ENCODE measurements at places on chromosomes 7 and 10.

- DNase-seq: no peak
These were observed 913.3 kb upstream of the AUTS2 start for GRCh38 chr7:68684996-68685395.

- DNase-seq: no peak
These were observed 12.9 kb upstream of the HOXA13 start for GRCh38 chr7:27212497-27213432.

DNA sequence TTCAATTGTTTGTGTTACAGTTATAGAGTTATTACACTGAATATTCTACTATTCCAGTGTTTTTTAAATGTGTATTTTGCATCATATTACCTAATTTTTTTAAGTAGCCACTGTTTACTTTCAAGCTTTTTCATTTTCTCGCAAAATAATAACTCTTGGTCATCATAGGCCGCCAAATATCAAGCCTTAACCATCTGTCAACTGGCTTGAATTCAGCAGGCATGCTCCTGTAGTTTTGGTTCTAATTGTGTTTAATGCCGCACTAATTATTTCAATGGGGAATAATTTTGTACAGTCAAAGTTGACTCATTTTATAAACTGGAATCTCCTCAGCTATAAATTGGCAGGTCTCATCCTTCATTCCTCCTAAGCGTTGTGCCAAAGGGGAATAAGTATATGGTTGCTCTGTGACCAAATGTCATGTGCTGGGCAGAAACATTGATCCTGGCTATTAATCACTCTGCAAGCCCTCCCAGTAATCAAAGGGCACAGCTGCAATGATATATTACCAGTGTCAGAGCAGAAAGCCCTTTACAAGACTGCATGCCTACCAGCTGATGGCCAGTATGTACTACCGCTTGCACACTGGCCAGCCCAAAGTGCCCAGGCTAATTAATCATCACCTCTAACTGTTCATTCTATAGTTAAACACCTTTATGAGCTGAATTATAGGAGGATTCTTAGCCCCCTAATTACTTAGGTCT lies 74.8 kb downstream of the SKAP2 start:
- no peak for DNase-seq

- DNase-seq: no peak
These were observed 131.2 kb upstream of the UNC5B start for GRCh38 chr10:71081229-71081560.

- no peak for DNase-seq
These were observed 911 bp upstream of the HNRNPH3 start for GRCh38 chr10:68330852-68331454.

DNA sequence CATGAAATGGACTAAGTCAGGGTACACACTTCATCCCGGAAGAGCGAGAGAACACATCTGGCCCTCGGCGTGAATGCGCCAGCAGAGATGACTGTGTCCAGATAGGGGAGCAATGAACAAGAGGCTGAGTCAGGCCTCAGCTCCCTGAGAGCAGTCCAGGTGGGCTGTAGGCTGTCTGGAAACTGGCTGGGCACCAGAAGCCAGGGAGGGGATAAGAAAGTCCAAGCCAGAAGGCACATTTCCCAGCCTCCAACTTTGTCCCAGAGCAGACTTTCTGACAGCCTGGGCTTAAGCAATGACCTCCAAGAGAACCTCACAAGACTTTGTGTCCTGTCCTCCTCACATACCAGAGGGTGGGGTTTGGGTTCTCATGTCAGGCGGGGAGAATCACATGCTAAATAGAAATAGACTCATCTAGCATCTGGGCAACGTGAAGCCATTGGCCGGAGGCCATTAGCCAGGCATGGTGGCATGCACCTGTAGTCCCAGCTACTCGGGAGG lies 157.2 kb downstream of the ARHGAP12 start:
- DNase-seq: no peak

DNA sequence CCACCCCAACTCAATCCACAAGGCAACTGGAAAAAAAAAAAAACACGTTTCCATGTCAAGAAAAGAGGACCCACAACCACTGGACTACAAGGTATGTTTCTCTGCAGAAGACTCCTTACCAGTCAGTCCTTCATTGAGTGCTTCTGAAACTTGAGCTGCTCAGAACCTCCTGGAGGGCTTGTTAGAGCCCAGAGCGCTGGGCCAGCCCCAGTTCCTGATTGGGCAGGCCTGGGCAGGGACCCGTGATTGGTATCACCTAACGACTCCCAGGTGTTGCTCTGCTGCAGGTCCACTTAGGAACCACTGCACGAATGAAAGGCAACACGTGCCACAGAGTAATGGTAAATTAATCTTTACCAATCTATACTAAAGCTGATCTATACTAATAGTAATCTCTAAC lies 473 bp upstream of the CCDC201 start:
- no peak for DNase-seq

- peak; percentile 23 for DNase-seq
These were observed 98.2 kb upstream of the DKK1 start for GRCh38 chr10:52215745-52216361.

DNA sequence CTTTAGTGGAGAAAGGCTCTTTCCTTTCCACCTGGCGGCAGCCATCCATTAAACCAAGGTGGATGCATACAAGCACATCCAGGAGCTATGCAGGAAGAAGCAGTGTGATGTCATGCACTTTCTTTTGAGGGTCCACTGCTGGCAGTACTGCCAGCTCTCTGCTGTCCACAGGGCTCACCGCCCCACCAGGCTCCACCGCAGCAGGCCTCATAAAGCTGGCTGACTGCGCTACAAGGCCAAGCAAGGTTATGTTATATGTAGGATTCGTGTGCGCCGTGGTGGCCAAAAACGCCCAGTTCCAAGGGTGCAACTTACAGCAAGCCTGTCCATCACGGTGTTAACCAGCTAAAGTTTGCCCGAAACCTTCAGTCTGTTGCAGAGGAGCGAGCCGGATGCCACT lies 37.3 kb upstream of the TRUB1 start:
- no peak for DNase-seq

DNA sequence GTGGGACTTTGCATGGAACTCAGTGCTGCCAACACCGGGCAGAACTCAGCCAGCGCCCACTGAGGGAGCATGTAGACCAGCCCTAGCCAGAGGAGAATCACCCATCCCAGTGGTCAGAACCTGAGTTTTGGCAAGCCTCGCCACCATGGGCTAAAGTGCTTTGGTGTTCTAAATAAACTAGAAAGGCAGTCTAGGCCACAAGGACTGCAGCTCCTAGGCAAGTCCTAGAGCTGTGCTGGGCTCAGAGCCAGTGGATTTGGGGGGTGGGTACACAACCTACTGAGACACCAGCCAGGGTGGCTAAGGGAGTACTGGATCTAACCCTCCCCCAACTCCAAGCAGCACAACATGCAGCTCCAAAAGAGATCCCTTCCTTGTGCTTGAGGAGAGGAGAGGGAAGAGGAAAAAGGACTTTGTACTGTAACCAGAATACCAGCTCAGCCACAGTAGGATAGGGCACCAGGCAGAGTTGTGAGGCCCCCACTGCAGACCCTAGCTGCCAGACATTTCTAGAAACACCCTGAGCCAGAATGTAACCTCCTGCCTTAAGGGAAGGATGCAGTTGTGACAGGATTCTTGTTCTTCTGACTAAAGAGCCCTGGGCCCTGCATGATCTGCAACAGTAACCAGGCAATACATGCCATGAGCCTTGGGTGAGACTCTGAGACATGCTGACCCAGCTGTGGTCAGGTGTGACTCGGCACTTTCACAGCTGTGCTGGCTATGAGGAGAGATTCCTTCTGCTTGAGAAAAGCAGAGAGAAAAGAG lies 24.4 kb downstream of the GSDME start:
- no peak for DNase-seq

DNA sequence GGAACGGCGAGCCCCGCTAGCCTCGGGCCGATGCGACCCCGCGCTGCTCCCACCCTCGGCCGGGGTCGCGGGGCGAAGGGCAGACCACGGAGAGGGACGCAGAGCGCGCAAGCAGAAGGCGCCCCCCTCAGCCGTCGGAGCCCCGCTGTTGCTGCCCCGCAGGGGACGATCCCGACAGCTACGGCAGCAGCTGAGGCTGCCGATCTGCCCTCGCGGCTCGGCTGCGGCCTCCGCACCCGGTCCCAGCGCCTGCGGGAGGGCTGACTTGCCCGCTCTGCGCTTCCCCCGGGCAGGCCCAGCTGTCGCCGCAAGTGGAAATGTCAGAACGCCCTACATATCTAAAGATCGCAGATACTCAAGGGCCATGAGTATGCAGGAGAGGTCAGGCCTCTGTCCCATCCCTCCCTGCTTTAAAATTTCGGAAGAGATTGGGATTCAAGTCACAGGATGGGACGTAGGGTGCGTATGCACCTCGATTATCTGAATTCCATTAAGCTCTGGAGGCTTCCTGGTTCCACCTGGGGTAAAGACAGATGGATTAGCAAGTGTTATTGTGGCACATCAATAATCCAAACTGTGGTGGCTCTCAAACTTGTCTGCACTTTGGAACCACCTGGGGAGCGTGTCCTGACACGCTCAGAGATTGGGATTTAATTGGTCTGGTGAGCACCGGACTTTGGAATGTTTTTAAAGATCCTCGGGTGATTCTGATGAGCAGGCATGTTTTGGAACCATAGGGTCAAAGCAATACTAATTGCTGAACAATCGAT lies at the start of gene CRPPA:
TSS of gene CRPPA (minus strand) at position 206 of the 770 bp plus-strand sequence. CDS start 216 bp downstream, outside the sequence.
- DNase-seq: peak; percentile 24

GRCh38 chr10:65083222-65083621 lies 1562.0 kb downstream of the REEP3 start:
- DNase-seq: no peak

- DNase-seq: peak; percentile 19
These were observed at the start of gene PALD1 for GRCh38 chr10:70478191-70479164. TSS of gene PALD1 (plus strand) at chr10:70478767. CDS start at chr10:70525952, 47,185 bp downstream.

- no peak for DNase-seq
These were observed 618 bp upstream of the RELN start for GRCh38 chr7:103989785-103990767.

DNA sequence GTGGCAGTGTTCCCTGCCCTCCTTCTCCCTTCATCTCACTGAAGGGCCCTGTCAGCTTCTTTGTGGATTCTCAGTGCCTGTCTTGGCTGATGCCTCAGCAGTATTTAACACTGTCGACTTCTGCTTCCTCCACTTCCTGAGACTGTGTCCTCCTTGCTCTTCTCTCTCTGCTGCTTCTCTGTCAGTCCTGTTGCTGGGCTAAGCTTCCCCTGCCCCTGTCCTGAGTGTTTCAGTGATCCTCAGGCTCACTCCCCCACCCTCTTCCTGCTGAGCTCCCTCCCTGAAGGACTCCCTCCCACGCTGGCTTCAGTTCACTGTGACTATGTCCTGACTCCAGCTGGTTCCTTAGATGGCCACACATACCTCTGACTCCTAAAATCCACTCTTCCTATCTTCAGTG lies 64.9 kb downstream of the CREM start:
- DNase-seq: no peak

- no peak for DNase-seq
These were observed 114.5 kb downstream of the MBL2 start for GRCh38 chr10:52658112-52658511.

- DNase-seq: no peak
These were observed 1079.6 kb upstream of the C7orf33 start for GRCh38 chr7:147510923-147511322.

DNA sequence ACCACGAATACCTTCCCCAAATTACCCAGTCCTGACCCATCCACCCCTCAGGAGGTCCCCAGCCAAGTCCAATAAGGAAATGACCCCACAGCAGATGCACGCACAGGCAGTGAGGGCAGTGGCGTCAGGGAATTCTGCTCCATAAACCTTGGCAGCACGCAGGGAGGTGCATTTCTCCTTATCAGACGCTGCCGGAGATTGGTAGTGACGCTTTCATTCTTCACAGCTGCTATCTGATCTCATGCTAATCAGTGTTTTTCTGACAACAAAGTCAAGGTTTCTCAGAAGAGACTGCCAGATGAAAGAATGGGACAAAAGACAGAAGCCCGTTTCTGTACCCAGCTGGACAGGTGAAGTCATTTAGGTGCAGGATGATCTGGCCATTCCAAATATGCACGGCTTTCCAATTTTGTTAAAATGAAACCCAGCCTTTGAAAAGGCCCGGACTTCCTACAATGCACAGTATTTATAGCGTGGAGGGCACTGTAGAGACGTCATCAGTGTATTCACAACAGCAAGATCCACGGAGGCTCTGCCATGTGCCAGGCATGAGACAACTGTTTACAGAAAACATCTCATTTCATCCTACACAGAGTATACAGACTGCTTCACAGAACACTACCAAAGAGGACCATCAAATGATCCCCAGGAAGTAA lies 35.3 kb downstream of the DIP2C start:
- no peak for DNase-seq

- DNase-seq: no peak
These were observed 40.4 kb downstream of the SCIN start for GRCh38 chr7:12610899-12611298.

GRCh38 chr7:155808549-155809331 lies 3.5 kb downstream of the SHH start:
- DNase-seq: no peak

DNA sequence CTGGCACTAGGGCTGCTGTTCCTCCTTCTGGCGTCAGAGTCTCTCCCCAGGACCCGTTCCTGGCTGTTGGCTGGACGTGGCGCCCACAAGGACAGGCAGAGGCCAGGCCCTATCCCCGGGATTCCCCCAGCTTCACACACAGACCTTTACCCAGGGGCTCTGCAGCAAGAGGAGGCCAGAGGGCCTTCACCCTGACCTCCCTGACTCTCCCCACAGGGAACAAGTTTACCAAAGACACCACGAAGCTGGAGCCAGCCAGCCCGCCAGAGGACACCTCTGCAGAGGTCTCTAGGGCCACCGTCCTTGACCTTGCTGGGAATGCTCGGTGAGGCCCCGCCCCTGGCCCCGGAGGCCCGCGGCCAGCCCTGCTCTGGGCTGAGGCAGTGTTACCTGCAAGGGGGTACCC lies 82.2 kb downstream of the GTF2IRD1 start:
- no peak for DNase-seq

GRCh38 chr7:28996836-28997235 lies 38.7 kb upstream of the TRIL start:
- DNase-seq: no peak

DNA sequence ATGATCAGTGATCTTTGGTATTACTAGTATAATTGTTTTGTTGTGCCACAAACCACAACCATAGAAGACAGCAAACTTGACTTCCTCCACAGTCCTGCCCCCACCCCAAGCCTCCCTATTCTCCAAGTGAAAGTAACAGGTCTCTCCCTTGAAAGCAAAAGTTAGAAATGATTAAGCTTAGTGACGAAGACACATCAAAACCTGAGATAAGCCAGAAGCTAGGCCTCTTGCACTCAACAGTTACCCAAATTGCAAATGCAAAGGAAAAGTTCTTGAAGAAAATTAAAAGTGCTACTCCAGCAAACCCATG lies 7.5 kb downstream of the SAR1A start:
- DNase-seq: peak; percentile 68

DNA sequence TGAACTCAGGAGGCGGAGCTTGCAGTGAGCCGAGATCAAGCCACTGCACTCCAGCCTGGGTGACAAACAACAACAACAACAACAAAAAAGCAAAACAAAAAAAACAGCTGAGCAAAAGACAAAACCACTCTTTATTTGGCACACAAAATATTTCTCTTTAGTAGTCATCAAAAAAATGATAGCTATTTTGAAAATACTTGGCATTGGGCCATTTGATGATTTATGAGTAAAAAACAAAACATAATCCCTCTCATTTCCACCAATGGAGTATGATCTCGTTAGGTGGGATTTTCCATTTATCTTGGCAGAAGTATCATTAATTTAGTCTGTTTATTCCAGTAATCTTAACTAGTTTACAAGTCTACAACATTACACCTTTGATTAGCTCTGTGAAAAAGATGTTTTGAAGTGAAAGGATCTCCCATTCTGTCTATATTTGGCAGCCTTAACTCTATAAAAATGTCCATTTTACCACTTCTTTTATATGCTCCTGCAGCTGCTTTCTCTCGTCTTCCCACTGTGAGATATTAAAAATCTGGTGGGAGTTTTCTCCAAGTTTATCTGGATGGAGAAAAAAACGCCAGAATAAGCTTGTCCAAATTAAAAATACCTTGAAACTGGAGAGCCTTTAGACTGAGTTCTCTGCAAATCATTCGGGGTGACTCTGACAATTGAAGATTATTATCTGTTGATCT lies 58.8 kb upstream of the AGMO start:
- DNase-seq: no peak
